ENCODE measurements at places on chromosomes 2 and 18.

DNA sequence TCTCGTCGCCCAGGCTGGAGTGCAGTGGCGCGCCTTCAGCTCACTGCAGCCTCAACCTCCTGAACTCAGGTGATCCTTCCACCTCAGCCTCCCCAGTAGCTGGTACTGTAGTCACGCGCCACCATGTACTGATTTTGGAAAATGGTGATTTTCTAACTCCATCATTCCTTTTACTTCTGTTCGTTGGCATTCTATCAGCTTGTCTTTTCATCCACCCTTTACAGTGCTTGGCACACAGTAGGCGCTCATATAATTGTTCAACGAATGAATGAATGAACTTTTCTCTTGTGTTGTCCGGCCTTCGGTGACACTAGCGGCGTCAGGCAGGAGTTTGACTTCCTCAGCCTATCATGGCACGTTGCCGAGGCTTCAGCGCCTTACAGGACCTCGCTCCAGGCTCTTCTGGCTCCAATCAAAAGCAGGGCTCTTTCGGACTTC lies 373 bp upstream of the MTHFD2 start:
- DNase-seq, result peak; percentile 96

GRCh38 chr18:78399992-78400503 lies 579.6 kb upstream of the SALL3 start:
- no peak for DNase-seq

DNA sequence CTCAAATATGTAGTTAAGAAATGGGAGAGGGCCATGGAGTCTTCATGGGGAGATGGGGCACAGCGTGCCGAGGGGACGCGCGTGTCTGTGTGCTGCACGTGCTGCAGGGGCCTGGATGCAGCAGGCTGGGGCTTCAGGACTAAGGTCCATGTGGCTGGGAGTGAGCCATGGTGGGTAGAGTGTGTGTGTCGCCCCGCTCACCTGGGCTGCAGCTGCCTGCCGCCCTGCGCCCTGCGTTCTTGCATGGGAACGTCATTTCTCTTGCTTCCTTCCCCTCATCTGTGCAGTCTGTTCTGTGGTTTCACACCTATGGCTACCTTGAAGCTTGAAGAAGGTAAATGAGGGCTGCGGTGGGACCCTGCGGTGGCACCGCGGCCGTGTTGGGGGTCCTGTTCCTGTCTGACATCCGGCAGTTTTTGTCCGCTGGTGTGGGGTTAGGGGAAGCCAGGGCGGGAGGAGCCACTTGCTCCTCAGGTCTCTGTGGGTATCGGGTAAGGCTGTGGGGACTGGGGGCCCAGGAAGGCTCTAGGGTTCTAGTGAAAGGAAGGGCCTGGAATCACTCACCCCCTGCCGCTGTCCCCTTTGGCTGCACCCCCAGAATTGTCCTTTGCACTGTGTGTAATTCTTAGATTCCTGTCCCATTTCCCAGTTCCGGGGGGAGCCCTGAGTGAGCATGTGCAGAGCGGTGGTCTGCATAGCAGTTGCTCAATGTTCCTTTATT lies 54.1 kb upstream of the HS6ST1 start:
- no peak for DNase-seq

- DNase-seq, result no peak
These were observed 29.0 kb downstream of the SERPINB5 start for GRCh38 chr18:63505566-63506335.

GRCh38 chr2:60544062-60544461 lies 9.4 kb downstream of the BCL11A start:
- DNase-seq, result no peak

DNA sequence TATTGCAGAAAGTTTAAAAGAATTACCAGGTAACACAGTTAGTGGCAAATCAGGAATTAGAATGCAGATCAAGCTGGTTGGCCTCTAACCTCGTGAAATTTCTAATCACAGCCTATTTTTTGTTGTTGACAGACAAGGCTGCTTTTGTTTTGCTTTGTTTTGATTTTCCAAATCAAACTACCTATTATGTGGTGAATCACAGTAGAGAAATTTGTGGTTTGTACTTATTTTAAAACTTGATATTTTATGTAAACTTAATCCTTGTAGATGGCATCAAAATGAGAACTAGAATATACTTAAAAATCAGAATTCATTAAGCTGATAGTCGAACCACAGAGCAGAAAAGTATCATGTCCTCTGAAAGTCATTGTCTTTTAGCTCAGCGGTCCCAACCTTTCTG lies 258.1 kb downstream of the CTNNA2 start:
- no peak for DNase-seq

DNA sequence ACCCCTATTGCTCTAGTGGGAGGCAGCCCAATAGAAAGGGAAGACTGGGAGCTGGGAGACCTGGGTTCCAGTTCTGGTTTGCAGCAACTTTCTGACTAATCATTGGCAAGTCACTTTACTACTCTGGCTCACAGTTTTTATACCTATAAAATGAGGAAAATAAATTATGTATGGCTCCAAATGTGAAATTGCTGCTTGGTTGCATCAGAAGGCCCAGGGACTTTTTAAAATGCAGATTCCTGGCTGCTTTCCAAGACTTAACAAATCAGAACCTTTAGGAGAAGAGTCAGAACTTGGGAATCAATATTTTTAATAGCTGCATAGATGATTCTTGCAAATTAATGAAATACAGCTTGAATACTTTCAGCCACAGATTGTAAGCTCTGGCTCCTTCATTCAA lies 943.9 kb downstream of the EPHA4 start:
- no peak for DNase-seq

DNA sequence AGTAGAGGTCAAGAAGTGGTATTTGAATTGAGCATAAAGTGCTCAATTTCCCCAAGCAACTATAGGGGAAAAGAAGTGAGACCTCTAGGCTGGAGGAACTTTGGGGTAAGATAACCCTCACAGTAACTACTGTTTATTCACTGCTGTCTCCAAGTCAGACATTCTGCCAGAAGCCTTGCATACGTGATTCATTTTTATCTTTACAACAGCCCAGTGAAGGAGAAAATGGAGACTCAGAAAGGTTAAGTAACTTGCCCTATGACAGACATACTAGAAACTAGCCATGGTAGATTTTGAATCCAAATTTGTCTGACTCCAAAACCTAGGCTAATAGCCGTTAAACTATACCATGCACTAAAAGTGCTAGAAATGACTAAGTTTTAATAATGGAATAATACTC lies 28.4 kb downstream of the DNAJC10 start:
- no peak for DNase-seq

GRCh38 chr2:74860521-74860920 lies 26.6 kb downstream of the HK2 start:
- DNase-seq, result no peak

GRCh38 chr18:49481907-49482306 lies 5.1 kb downstream of the C18orf32 start:
- DNase-seq, result no peak

DNA sequence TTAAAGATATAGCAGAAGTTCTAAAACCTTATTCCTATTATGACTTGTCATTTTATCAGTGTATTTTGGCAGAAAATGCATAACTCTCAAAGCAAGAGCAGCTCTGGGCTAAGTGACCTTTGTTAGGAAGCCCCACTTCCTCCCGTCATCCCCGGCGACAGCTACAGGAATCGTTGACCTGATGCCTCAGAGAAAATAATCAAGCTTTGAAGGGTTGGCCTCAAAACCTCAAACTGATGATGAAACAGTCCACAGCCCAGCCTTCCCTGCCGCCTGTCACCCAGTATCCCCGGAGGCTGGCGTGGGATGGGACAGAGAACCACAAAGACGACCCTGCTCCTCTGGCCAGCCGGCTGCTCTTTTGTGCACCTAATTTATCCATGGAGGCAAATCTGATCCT lies 65.3 kb downstream of the KCNF1 start:
- no peak for DNase-seq

DNA sequence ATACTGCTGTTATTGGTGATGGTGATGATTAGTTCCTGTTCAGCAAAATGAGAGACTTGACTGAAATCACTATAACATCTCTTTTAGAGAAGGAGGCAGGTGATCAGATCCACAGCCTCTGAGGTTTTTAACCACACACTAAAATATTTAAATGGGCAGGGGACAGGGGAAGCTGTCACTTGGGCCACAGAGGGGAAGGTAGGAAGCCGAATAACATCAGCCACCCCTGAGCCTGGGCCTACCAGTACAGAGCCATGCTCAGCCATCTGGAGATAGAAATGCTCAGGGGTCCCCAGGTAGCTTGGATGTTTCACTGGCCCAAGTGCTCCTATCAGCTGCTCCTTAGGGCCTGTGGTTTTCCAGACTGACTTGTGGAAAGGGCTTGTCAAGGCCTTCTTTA lies 122.3 kb downstream of the MRO start:
- no peak for DNase-seq

- no peak for DNase-seq
These were observed 68.1 kb downstream of the EMILIN2 start for GRCh38 chr18:2914881-2915240.

DNA sequence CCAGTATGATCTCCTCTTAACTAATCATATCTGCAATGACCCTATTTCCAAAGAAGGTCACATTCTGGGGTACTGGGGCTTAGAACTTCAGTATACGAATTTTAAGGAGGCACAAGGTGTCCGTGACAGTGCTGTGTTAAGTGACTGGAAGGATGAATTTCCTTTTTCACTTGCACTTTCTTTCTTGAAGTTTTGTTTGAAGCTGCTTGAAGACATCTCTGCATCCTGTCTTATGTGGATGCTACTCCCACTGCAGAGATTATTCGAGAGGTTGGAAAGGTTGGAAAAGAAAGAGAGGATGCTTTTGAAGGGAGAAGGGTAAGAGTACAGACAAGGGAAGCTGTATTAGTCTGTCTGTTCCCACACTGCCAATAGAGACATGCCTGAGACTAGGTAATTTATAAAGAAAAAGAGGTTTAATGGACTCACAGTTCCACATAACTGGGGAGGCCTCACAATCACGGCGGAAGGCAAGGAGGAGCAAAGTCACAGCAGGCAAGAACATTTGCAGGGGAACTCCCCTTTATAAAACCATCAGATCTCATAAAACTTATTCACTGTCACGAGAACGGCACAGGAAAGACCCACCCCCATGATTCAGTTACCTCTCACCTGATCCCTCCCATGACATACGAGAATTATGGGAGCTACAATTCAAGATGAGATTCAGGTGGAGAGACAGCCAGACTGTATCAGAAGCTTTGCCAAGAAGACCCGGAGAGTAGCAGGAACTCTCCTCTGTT lies 3.6 kb upstream of the RNF144A start:
- DNase-seq, result no peak

DNA sequence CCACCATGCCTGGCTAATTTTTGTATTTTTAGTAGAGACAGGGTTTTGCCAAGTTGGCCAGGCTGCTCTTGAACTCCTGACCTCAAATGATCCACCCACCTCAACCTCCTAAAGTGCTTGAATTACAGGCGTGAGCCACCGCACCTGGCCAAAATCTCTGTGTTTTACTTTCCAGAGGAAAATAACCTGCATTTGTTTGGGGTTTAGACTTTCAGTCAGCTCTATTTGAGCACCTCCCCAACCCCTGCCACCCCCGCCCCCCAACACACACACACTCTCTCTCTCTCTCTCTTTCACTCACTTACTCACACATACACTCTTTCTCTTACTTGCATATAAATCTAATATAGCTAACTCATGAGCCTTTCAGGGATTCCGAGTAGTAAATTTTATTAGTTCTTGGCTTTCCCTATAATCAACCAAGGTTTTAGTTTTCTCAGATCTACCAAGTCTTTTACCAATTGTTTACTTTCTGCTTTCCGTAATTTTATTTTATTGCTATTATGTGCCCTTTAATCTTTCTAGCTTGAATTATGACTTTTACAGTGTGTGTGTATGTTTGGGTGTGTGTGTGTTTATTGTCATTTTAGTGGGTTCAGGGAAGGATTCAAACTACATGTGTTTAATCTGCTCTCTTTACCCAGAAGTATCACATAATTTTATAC lies 24.5 kb downstream of the MFSD6 start:
- DNase-seq, result no peak

DNA sequence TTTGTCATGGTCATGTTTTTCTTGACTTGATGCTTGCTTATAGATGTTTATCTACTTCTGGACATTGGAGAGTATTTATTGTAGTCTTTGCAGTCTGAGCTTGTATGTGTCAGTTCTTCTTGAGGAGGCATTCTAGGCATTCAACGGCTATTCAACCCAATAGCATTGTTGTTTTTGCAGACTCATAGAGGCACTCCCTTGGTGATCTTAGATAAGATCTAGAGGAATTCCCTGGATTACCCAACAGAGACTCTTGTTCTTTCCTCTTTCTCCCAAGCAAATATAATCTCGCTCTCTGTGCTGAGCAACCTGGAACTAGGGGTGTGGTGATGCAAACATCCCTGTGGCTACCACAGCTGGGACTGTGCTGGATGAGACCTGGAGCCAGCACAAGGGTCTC lies 40.4 kb downstream of the SYT4 start:
- no peak for DNase-seq

GRCh38 chr2:7934476-7934875 lies 747.4 kb upstream of the ID2 start:
- DNase-seq, result no peak

GRCh38 chr18:76490670-76491472 lies 4.2 kb downstream of the ZNF516 start:
- DNase-seq, result no peak

- DNase-seq, result no peak
These were observed 96.5 kb downstream of the SUCLG1 start for GRCh38 chr2:84362541-84362940.

DNA sequence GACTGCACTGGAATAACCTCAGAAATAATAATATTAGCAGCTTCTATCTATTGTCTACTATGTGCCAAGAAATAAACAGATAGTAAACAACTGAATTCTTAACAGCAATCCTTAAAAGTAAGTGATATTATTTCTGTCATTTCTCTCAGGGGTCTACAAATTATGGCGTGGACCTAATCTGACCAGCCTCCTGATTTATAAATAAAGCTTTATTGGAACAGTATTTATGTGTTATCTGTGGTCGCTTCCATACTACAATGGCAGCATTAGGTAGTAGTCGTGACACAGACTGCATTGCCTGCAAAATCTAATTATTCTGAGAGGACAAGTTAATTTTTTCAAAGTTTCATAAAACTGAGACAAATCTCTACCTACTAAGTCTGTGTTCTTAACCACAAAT lies 49.0 kb downstream of the SLC16A14 start:
- DNase-seq, result no peak

- no peak for DNase-seq
These were observed 1.8 kb upstream of the NFATC1 start for GRCh38 chr18:79393635-79394533.

DNA sequence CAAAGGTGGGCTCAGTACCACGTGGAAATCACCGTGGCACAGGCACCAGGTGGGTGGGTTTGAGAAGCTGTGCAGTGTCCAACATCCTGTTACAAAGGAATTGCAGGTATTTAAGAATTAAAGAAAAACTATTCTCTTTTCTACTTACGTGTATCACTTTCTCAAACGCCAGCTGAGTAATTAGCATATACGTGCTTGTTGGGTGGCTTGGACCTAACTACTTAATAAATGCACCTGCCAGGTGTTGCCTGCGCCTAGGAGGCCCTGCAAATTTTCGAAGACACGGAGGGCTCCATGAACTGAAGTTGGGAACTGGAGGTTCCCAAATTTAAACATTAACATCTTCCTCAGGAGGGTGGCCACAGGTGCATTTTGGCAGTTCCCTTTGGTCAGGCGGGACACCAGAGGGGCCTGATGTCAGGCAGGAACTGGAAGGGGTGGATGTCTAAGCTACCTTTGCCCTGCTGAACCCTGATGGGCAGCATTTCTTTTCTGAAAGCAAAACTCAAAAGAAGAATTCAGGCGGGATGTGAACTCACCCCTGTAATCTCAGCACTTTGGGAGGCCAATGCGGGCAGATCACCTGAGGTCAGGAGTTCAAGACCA lies 84.8 kb downstream of the HS6ST1 start:
- no peak for DNase-seq

GRCh38 chr18:10588975-10589374 lies 63.1 kb downstream of the NAPG start:
- DNase-seq, result no peak

- DNase-seq, result no peak
These were observed 84.0 kb downstream of the KLHL14 start for GRCh38 chr18:32688821-32689220.
